Activated T-helper 17 cell treated with anti-CD3 and anti-CD28 coated beads, Interleukin-2, amount 50 U/mL, for 72 hours (primary cell): ENCODE measurements at places on chromosomes 11 and 22. TPM values are rescaled to one million over a fixed set of nuclear protein-coding genes. Genes with fewer than 3 reads are reported as not detected.
A peak's percentile ranks its signal among the peaks of the same experiment; 100 is the strongest.

OVCH2 gene
- total RNA-seq = not detected

DNA sequence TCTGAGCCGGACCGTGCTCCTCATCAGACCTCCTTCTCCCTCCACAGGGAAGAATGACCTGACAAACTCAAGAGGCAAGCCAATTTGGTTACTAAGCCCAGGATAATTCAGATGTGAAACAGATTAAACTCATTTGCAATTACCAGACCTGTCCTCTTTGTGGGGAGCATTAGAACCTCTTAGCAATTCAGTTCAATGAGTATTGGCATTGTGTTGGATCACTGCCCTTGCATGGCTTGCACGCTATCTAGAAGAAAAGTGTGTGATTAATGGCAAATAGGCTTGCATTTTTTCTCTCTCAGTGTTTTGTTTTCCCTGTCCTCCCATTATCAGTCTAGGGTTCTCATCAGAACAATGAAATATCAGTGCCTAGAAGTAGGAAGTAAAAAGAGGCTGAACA is 365.6 kb downstream of the OPCML start:
- no peaks in the 10 kb centered on the region for H3K36me3 ChIP-seq
- no peak overlapping the region for H3K4me3 ChIP-seq
- no peaks in the 10 kb centered on the region for H3K4me1 ChIP-seq
- H3K27ac ChIP-seq = no peak overlapping the region
- H3K27me3 ChIP-seq = peaks cover 3% of the 10 kb centered on the region
- ATAC-seq = no peak

DNA sequence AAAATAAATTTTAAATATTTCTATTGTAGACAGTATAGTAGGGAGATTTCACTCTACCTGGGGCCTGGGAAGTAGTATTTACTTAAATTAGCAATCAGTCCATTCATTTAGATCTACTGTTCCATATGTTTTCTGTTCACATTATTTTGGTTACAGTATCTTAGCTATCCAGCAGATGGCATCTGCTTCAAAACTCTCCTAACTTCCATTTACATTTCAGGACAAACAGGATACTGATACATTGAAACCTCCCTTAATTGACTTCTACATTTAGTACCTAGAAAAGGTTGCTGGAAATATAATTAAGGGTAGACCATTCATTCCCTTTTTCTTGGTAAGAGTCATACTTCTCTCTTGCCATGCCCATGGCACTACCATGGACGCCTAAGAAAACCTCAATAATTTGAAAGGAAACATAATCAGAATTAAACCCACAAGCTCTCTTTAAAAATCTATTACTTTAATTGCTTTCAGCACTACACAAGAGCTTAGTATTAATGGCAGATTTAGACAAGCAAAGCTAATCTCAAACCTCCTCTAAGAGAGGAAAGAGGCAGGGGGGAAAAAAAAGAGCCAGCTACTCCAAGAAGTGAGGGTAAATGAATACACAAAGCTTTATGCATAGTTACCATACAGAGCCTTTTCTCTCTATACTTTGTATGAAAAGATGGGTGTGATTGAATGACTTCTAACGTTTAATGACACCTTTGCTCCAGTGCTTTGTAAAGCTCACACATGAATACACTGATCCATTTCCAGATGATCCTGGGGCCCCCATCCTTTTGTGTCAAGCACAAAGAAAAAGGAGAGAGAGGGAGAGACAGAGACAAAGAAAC is 131.2 kb upstream of the MTMR2 start:
- peak overlapping the region; percentile 49 for H3K27ac ChIP-seq
- peaks cover 34% of the 10 kb centered on the region for H3K4me1 ChIP-seq
- peak; percentile 8 for ATAC-seq
- no peaks in the 10 kb centered on the region for H3K27me3 ChIP-seq

DNA sequence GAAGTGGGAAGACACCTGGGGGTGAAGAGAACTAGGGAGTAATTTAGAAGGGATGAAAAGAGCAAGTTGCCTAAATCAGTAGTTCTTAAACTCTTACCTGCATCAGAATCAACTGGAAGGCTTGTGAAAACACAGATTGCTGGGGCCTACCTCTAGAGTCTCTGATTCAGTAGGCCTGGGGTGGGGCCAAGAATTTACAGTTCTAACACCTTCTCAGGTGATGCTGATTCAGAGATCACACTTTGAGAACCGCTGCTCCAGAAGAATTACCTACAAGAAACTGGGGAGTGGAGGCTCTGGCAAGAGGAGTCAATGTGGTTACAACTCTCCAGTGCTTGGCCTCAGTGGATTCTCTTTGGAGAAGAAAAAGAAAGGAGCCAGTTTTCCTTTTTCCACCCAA is 128.7 kb downstream of the C11orf58 start:
- peak; percentile 37 for ATAC-seq
- H3K27me3 ChIP-seq = no peaks in the 10 kb centered on the region
- H3K4me1 ChIP-seq = peaks cover 27% of the 10 kb centered on the region
- H3K4me3 ChIP-seq = peak overlapping the region; percentile 4

SMIM35 gene
- total RNA-seq = not detected

DNA sequence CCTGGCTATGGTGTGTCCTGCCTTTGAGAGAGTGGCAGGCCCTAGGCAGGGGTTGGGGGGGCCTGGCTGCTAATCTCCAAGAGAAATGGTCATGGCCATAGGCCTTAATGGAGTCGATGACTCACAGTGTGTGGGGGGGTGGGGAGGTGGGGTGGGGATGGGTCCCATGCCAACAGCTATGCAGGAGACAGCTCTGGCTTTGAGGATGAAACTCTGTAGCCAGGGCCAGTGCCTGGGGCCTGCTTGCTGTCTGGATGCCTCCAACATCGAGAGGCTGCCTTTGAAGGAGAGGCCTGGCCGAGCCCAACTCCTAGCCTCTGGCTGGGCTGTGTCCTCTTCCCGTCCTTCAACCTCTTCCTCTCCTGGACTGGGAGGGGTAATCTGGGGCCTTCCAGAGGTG is 23.9 kb upstream of the TSPAN18 start:
- H3K4me3 ChIP-seq = no peak overlapping the region
- H3K4me1 ChIP-seq = peaks cover 16% of the 10 kb centered on the region
- peak overlapping the region; percentile 6 for H3K27ac ChIP-seq
- H3K27me3 ChIP-seq = peaks cover 4% of the 10 kb centered on the region
- H3K36me3 ChIP-seq = no peaks in the 10 kb centered on the region

GRCh38 chr11:32894149-32894827 is 1.7 kb downstream of the QSER1 start:
- peak overlapping the region; percentile 92 for H3K27ac ChIP-seq
- H3K36me3 ChIP-seq = peaks cover 6% of the 10 kb centered on the region
- no peaks in the 10 kb centered on the region for H3K27me3 ChIP-seq
- ATAC-seq = peak; percentile 55

- H3K27ac ChIP-seq = peak overlapping the region; percentile 98
- H3K27me3 ChIP-seq = no peaks in the 10 kb centered on the region
- H3K4me3 ChIP-seq = peak overlapping the region; percentile 99
- peak; percentile 27 for ATAC-seq
- peaks cover 93% of the 10 kb centered on the region for H3K36me3 ChIP-seq
Measured at GRCh38 chr11:62671236-62671607, 251 bp upstream of the UQCC3 start.

GRCh38 chr11:1119604-1120146 is 38.1 kb upstream of the MUC5AC start:
- ATAC-seq = no peak
- H3K4me3 ChIP-seq = no peak overlapping the region
- no peak overlapping the region for H3K27ac ChIP-seq
- peaks cover 10% of the 10 kb centered on the region for H3K4me1 ChIP-seq
- peaks cover 13% of the 10 kb centered on the region for H3K27me3 ChIP-seq

EPS8L2 gene
- 34.6 TPM for total RNA-seq

KCNK4 gene
- total RNA-seq = not detected

DNA sequence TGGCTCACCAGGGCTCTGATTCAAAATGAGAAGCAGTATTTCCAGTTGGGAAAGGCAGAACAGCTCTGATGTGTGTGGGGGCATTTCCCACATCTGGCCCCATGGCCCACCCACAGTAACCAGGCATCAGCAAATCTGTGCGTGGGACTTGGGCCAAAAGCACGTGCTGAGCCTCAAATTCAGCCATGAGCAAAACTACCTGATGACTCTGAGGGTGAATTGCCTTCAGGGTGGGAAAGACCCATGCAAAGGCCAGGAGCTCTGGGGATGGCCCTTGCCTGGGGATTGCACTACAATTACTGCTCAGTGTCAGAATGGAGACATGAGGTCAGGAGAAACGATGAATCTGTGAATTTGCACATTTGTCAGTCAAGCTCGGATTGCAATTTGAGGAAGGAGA is 20.9 kb downstream of the TP53AIP1 start:
- peaks cover 10% of the 10 kb centered on the region for H3K27me3 ChIP-seq
- H3K4me1 ChIP-seq = no peaks in the 10 kb centered on the region
- peak; percentile 75 for ATAC-seq
- no peak overlapping the region for H3K27ac ChIP-seq
- no peak overlapping the region for H3K4me3 ChIP-seq

GRCh38 chr11:69497221-69497787 is 15.8 kb downstream of the LINC01488 start:
- no peak overlapping the region for H3K4me3 ChIP-seq
- ATAC-seq = no peak
- H3K36me3 ChIP-seq = no peaks in the 10 kb centered on the region
- H3K27me3 ChIP-seq = peaks cover 6% of the 10 kb centered on the region
